ENCODE measurements at places on chromosomes 16 and 17. TPM values are rescaled to one million over a fixed set of nuclear protein-coding genes. Genes with fewer than 3 reads are reported as not detected.

Gene ACSM5
- total RNA-seq: 228 TPM

Gene KDM6B
- total RNA-seq: 18.1 TPM

Gene SP6
- 0.08 TPM for total RNA-seq

Gene GUCY2D
- total RNA-seq: 0.05 TPM

Gene CCL16
- total RNA-seq: 31.1 TPM

Gene ABCA3
- total RNA-seq: 1.9 TPM

Gene NPIPA7
- total RNA-seq: 2.4 TPM

Gene TMEM235
- total RNA-seq: not detected

Gene UTS2R
- not detected for total RNA-seq

Gene COA3
- 62.9 TPM for total RNA-seq

Gene GRIN2A
- 0.03 TPM for total RNA-seq

Gene SDR42E1
- 4.1 TPM for total RNA-seq

Gene TRIM65
- 9.8 TPM for total RNA-seq

Gene GLP2R
- 0.68 TPM for total RNA-seq

Gene ABCC12
- 0.08 TPM for total RNA-seq

Gene HOXB4
- total RNA-seq: 1.1 TPM

Gene SEPTIN12
- not detected for total RNA-seq

Gene ABCA10
- 3.1 TPM for total RNA-seq

Gene SLC6A2
- total RNA-seq: not detected

Gene SYCE1L
- total RNA-seq: 0.65 TPM

Gene TMEM98
- 15.2 TPM for total RNA-seq

Gene TK1
- 2.6 TPM for total RNA-seq

Gene NPTX1
- 0.25 TPM for total RNA-seq

Gene STH
- not detected for total RNA-seq

Gene TMEM88
- total RNA-seq: 1.3 TPM

Gene G6PC1
- 440 TPM for total RNA-seq

Gene TSPAN10
- 1.5 TPM for total RNA-seq

Gene KCNJ18
- total RNA-seq: not detected

Gene PPP1R27
- not detected for total RNA-seq

Gene CRHR1
- not detected for total RNA-seq
